ENCODE measurements at places on chromosomes 3 and 15.
A peak's percentile ranks its signal among the peaks of the same experiment; 100 is the strongest.

GRCh38 chr15:68897016-68897415 lies 33.3 kb upstream of the SPESP1 start:
- no peak for DNase-seq

DNA sequence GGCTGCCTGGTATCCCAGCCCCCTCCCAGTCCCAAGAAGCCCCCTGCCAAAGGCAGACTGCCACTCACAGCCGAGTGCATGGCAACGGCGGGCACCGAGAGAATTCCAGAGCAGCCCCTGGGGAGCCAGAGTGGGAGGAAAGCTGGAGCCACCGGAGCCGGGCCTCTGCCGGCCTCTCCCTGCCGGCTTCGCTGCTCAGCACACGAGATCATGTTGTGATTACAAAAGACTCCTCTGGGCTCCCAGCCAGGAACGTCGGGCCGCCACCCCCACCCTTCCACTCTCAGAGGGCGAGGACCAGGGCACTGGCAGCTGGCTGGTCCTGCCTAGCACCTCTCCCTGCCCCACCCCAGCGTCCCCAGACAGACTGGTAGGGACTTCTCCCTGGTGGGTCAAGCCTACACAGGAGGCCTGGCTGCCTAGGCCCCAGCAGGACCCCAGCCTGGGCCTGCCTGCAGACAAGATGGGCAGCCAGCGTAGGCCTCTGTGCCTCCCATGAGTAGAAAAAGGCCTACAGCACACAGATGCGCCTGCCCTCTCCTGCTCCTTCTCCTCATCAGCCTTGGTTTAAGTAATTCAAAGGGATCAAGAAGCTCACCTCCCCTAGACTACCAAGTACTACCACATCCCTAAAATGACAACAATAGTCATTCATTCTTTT lies at the start of gene CCDC9B:
Gene CCDC9B (minus strand): TSS at position 200 of the 661 bp plus-strand sequence. CDS start 120 bp downstream, at position 80.
- DNase-seq = peak; percentile 63

DNA sequence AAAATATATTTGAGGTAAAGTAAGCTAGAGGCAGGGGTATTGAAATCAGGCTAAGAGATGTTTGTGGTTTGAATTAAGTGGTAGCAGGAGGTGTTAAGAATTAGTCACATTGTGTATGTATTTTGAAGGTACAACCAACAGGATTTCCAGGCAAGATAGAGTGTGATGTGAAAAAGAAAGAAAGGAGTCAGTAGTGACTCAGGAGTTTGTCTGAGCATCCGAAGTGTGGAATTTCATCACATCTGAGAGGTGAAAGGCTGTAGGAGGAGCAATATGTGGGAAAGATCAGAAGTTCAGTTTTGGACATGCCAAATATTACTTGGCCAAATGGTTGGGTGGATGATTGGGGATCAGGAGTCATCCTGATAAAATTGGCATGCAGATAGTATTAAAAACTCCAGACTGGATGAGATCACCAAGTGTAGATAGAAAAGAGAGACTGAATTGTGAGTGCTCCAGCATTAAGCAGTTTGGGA lies 32.1 kb upstream of the EBLN2 start:
- no peak for DNase-seq

GRCh38 chr15:27623149-27623548 lies 476.0 kb downstream of the OCA2 start:
- DNase-seq = no peak

DNA sequence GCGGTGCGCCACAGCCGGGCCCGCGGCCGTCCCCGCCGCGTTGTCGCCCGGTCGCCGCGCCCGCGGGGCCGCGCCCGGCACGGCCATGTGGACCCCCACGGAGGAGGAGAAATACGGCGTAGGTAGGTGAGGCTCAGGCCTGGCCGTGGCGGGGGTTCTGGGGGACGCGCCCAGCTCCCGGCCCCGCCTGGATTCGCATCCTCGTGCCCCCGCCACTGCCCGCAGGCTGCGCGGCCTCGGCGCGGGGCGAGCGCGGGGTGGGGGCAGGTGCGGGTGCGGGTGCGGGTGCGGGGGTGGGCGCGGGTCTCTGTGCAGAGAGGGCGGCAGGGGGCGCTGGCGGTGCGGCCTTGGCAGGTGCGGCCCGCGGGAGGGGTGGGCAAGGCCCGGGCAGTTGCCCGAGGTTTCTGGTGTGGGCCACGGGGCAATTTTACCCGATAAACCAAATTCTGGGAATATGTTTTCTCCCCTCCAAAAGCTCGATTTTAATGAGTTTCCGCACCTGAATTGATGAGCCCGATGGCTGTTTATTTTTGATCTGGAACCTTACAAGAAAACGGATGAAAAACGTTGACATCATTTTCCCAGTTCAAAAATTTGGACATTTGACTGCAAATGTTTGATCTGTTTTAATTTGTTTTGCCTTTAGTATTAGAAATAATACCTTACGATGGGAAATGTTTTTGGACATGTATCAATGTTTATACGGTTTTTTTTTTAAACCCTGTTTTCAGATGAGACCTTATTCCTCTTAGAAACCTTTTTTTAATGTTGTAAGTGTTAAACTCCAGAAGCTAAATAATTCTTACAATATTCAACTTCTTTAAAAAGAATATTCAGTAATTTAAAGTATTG lies 678 bp downstream of the DOCK3 start:
- no peak for DNase-seq

DNA sequence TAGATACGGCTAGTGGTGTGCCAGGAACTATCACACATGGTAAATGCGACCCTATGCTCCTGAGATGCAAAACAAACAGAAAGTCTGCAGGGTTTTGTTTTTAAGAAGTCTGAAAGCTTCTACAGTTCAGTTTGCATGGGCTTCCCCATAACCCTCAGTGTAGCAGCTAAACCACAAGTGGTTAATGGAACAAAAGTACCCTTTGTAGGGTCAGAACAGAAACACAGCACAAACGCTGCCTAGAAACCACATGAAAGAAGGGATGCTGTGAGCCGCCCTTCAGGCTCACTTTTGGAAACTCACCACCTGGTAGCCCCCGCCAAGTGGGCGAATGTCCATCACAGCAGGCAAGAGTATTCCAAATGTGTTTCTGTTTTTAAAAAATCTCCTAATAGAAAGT lies 46.2 kb downstream of the CTDSPL start:
- DNase-seq = no peak

DNA sequence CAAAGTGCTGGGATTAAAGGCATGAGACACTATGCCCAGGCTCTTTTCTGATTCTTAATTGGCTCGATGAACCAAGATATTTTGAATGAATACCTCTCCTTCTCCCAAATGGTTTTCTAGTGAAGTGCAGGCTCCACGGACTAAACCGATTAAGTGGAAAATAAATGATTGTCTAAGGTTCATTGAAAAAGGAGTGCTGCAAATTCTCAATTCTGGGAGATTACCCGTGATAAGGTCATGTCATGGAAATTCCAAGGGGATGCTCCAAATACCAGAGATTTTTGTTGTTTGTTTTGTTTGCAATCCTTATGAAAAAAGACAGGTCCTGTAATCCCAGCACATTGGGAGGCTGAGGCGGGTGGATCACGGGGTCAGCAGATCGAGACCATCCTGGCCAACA lies 406.9 kb upstream of the TBL1XR1 start:
- no peak for DNase-seq

- DNase-seq = no peak
Observed at GRCh38 chr3:76198086-76198485, 412.7 kb upstream of the ZNF717 start.

GRCh38 chr3:47611576-47611975 lies 32.9 kb upstream of the CSPG5 start:
- no peak for DNase-seq

DNA sequence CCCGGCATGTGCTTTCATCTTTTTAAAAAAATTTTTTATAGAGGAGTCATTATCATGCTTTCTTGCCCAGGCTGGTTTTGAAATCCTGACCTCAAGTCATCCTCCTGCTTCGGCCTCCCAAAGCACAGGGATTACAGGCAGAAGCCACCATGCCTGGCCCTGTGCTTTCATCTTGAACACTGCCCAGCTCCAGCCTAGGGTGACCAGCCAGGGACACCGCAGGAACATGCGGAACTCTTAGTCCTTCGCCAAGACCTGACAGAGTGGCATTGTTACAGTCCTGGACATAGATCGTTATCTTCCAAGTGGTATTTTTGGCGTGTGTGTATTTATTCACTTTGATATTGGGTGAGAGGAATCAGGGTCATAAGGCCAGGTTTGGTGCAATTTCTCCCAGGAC lies 7.9 kb upstream of the FURIN start:
- no peak for DNase-seq

DNA sequence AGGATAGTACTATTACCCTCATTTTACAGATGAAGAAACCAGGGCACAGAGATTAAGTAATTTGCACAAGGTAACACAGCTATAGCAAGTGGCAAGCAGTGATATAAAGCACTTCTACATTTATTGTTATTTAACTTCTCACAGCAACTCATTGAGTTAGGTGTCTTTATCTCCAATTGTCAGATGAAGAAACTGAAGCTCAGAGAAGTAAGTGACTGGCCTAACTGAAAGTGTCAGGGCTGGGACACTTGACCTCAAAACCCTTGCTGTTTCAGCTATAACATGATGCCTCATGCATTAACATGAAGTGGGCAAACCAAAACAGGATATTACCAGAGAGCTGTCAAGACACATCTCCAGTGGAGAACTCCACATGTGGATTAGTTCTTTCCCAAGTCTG lies 65.8 kb upstream of the LEKR1 start:
- DNase-seq = peak; percentile 47

- no peak for DNase-seq
Observed at GRCh38 chr3:158314426-158315357, 204.8 kb downstream of the RSRC1 start.

DNA sequence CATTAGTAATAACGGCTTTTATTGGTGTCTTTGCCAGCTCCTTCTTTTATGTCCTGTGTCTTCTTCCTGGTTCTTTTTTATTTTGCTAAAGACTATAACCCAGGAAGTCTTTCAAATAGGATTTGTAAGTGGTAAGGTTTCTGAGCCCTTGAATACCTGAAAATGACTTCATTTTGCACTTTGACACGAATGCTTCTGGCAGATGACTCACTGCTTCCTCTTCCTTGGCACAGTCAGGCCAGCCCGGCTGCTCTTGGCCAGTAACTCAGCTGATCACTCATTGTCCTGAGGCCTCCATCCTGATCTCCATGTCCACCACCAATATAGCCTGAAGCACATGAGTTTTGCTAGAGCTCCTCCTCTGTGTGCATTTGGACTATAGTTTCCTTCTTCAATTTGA lies 48.7 kb upstream of the NR2E3 start:
- DNase-seq = peak; percentile 27

DNA sequence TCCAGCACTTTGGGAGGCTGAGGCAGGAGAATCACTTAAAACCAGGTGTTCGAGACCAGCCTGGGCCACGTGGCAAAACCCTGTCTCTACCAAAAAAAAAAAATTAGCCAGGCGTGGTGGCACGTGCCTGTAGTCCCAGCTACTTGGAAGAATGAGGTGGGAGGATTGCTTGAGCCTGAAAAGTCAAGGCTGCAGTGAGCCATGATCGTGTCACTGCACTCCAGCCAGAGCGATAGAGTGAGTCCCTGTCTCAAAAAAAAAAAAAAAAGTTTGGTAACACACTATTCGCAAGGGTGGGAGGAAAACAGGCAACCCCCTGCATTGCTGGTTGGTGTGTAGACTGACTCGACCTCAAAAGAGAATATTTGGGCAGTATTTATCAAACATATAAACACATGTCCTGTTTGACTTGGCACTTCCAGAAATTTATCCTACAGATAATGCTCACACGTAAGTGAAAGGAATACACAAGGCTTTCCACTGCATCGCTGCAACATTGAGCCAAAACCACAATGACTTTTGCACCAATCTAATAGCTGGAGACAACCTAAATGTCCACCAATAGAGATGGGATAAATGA lies 3.1 kb upstream of the ANPEP start:
- no peak for DNase-seq

- no peak for DNase-seq
Observed at GRCh38 chr3:58084166-58084565, 75.9 kb downstream of the FLNB start.

- DNase-seq = peak; percentile 72
Observed at GRCh38 chr3:136626493-136626892, 125.7 kb downstream of the STAG1 start.

DNA sequence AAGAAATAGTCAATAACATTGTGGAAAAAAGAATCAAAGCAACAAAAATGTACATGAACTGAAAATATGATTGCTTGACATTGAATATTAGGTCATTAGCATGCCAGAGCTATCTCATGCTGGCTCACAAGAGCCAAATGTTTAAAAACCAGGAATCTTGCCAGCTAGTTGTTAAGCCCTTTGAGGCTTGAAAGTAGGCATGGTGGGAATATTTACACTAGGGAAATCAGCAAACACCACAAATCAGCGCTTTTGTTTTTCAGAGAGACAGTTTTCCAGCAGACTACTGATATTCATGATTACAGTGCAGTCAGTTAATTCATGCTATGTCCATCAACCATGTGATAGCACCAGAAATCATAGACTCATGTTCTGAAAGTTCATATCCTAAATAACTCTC lies 144.8 kb downstream of the ARPP21 start:
- no peak for DNase-seq

DNA sequence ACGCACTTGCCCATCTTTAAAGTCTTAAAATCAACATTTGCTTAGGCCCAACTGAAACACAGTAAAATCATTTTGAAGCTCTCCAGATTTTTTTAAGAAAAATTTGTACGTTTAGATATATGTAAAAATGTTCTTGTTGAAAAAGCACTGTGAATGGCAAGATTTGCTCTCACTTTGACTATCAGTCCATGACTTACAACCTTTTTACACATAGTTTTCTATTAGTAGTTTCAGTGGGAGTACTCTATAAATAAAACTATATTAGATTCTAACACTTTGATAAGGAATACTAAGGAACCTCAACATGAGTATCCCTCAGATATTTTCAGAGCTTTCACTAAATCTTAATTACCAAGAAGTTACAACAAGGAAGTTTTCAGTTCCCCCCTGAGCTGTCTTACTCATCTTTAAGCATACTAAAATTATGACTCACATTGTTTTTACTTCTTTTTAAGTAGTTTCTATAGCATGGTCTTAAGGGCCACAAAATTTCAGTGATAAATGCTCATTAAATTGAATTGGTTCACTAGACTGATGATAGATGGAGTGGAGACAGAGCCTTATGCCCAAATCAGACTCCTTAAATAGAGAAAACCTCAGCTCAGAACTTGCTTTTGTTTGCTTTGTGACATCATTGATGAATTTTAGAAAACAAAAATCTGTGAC lies 31.6 kb upstream of the RAP2B start:
- peak; percentile 71 for DNase-seq

- DNase-seq = peak; percentile 17
Observed at GRCh38 chr3:71784201-71784913, 591 bp downstream of the PROK2 start.

- DNase-seq = no peak
Observed at GRCh38 chr3:54659347-54659746, 268.5 kb downstream of the LRTM1 start.

- DNase-seq = no peak
Observed at GRCh38 chr3:42157540-42158538, 66.7 kb downstream of the TRAK1 start.

GRCh38 chr15:74159773-74160172 lies 13.7 kb upstream of the ISLR start:
- DNase-seq = no peak

- no peak for DNase-seq
Observed at GRCh38 chr3:17014709-17015108, 130.0 kb downstream of the PLCL2 start.
